ENCODE measurements at places on chromosomes 11 and 22.

- DNase-seq: no peak
Measured at GRCh38 chr22:31241200-31241599, 29.1 kb downstream of the LIMK2 start.

DNA sequence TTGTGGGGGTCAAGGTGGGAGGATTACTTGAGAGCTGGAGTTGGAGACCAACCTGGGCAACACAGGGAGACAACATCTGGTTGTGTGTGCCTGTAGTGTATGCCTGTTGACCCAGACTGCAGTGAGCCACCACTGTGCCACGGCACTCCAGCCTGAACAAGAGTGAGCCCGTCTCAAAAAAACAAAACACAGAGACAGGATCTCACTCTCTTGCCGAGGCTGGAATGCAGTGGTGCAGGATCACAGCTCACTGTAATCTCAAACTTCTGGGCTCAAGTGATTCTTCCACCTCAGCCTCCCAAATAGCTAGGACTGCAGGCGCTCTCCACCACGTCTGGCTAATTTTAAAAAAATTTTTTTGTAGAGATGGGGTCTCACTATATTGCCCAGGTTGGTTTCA, 112.5 kb downstream of the SGSM3 start:
- no peak for DNase-seq

- no peak for DNase-seq
Measured at GRCh38 chr11:110827276-110827675, 115.0 kb upstream of the ARHGAP20 start.

DNA sequence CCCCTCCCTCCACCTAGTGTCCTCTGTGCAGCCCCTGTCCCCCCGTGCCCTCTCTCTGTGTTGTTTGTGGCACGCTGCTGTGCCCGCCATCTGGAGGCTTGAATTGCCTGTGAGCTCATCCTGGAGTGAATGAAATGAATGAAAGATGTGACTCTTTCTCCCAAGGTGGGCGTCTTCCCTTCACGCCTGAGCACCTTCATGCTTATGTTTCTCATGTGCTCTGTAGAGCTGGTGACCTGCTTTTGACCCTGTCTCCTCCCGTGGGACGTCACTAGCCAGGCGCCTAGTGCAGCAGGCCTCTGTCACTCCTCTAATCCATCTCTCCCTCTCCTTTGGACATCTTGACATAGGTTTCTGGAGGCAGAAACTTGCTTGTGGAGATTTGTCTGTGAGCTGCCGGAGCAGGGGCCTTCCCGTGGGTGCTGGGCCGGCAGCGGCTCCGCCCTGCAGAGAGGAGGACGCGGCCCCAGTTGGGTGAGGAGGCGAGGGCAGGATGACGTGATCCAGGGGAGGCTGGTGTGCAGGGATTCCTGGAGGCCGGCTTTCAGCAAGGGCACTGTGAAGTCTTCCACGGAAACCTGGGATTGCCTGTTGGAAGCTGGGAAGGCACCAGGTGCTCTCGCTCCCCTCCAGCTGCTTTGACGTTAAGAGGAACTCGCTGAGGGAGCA, 40.6 kb downstream of the MUC6 start:
- no peak for DNase-seq

DNA sequence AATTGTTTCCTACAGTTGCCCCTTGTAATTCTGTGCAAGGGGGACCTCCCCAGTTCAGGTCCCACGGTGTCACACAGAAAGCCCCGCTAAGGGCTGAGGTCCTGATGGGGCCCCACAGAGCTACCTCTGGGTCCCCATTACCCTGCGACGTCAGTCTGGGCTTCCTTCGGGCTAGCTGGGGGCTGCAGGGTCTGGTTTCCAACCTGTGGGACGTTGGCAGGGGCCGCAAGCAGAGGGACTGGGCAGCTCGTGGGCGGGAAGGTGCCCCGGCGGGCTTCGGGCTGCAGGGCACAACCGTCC, 698 bp downstream of the SLC37A4 start:
- DNase-seq: no peak

Measured in stimulated activated CD8-positive, alpha-beta memory T cell treated with anti-CD3 and anti-CD28 coated beads, Interleukin-4, amount 100 ng/mL, for 4 hours (primary cell).